ENCODE measurements at places on chromosomes 1 and 21.

DNA sequence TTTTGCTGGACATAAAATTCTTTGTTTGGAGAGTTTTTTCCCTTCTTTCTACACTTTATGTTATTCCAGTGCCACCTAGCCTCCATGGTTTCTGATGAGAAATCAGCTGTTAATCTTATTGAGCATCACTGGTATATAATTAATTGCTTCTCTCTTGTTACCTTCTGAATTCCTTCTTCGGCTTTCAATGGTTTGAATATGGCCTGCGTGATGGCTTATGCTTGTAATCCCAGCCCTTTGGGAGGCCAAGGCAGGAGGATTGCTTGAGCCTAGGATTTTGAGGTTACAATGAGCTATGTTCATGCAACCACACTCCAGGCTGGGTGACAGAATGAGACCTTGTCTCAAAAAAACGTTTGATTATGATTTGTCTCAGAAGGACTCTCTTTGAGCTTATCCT, 13.0 kb upstream of the CNIH4 start:
- DNase-seq, result no peak

DNA sequence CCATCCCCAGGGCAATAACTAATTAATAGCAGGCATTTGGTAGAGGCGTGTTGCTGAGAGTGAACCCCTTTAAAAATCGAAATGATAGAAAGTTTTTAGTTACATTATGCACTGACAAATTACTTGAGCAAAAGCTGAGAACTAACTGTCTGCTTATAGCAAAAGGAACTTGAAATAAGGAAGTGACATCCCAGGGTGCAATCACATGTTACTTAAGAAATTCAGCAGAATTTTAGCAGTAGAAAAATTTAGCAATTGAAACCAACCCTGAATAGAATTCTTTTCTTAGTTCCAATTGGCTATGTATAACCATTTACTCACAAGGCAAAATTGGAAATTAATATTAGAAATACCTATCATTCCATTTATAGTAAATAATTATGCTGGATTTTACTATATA, 139.5 kb upstream of the SAMSN1 start:
- DNase-seq, result no peak

- no peak for DNase-seq
These were observed 23.7 kb downstream of the SNX27 start for GRCh38 chr1:151635479-151636072.

GRCh38 chr1:7401814-7402547, 369.1 kb upstream of the VAMP3 start:
- DNase-seq, result no peak

GRCh38 chr1:117389284-117389683, 22.0 kb downstream of the MAN1A2 start:
- DNase-seq, result no peak

- no peak for DNase-seq
These were observed 917 bp downstream of the STX12 start for GRCh38 chr1:27773826-27774445.

DNA sequence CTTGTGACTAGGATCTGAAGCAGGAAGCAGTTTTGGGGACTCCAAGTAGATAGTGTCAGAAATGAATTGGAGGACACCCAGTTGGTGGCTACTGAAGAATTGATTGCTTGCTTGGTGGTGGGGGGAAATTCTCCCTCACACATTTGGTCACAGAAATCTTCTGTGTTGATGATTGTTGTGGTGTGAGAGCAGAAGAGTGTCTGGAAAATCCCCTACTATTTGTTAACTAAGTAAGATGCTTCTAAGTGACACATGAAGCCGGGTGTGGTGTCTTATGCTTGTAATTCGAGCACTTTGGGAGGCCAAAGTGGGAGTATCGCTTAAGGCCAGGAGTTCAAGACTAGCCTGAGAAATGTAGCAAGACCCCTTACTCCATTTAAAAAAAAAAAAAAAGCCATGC, 22.5 kb upstream of the IPP start:
- no peak for DNase-seq

DNA sequence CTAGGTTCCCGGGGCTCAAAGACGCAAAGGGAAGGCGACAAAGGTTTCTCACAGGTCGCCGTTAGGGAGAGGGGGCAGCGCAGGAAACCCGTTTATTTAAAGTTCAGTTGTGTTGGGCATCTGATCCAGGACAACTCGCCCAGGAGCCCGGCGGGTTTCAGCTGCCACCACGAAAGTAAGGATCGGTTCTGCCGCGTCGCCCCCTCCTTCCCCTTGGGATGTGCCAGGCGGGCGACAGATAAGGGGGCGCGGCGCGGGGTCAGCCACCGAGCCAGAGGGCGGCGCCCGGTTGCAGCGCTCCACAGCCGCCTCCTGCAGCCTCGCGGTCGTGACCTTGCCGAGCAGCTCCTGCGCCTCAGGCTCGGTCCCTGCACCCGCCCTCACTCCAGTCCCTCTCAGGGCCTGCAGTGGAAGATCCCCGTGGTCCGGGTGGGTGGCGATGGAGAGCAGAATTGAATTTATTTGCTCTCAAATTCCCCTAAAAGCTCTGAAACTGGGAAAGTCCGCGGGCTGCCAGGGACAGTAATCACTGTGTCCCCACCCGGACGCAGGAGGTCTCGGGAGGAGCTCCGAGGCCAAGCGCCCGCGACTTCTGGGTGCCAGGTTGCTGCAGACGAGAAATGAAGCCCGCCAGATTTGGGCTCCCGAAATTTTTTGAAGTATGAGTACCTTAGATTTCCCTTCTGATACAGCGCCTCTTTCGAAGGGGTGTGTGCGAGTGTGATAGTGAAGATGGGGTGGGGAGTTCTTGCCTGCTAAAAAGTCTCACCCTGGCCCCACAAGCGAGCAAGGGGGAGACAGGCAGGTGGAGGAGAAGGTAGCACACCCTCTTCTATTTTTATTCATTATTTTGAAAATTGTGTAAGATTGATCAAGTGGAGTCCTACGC, 28.4 kb upstream of the NFIA start:
- peak; percentile 69 for DNase-seq

- no peak for DNase-seq
These were observed 35.6 kb downstream of the NUF2 start for GRCh38 chr1:163357378-163357777.

DNA sequence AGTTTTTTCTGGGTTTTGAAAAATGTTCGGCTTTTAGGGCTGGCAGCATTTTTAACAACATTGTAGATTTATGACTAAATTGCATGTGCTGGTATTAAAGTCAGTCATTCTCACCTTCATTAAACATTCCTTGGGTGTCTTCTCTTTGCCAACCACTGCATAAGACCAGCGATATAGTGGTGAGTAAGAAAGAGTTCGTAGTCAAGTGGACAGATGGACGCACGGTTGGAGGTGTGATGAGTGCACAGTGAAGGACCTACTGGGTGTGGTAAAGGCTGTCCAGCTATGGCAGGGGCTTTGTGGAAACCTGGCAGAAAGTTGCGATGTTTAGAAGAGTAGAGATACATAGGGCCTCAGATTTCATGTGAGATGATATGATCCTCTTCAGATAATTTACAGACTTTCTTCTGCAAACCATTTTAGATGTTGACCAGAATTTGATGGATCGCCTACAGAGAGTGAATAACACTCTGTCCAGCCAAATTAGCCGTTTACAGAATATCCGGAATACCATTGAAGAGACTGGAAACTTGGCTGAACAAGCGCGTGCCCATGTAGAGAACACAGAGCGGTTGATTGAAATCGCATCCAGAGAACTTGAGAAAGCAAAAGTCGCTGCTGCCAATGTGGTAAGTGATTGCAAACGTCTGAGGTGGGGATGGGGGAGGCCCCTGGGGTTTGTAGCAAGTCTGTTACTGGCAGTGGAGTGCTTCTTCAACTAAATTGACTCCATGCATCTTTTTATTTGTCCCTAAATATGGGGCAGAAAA, 56.0 kb upstream of the LAMC2 start:
- DNase-seq, result no peak

DNA sequence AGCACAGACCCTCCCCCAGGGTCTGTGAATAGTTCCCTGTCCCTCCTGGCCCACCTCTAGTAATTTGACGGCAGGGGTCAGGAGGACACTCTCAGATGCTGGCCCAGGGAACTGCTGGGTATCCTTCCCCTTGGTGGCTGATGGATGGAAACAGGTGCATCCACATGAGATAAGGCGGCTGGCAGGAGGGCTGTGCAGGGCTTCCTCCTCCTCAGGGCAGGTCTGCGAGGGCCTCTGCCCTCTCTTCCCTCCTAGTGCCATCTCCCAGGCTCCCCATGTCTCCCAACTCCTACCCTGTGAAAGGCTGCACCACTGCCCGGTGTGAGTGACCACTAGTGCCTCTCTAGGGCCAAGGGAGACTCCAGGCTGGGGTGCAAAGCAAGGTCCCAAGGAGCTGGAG, 123.9 kb downstream of the GLIS1 start:
- DNase-seq, result peak; percentile 7

- no peak for DNase-seq
These were observed 45.1 kb downstream of the PDPN start for GRCh38 chr1:13628711-13629110.

- DNase-seq, result no peak
These were observed 1.7 kb downstream of the CFAP74 start for GRCh38 chr1:2001773-2002411.

GRCh38 chr1:170369000-170369399, 163.0 kb upstream of the GORAB start:
- no peak for DNase-seq

DNA sequence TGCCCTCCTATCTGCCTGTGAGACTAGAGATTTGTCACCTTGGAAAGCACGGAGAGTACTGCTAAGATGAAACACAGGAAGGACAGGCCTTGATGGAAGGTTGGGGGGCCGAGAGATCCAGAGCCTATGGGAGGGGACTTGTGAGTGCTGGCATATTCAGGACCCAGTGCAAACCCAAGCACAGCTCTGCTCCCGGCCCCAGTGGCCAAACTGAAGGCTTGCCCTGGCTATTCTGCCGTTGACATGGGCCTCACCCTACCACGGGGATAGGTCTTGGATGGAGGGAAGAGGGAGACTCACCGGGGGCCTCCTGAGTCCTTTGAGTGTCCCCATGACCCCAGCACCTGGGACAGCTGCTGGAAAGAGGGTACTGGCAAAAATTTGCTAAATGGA, 4.6 kb upstream of the EVA1B start:
- no peak for DNase-seq

- DNase-seq, result no peak
These were observed 367 bp downstream of the WNT2B start for GRCh38 chr1:112509005-112509659.

- DNase-seq, result no peak
These were observed 24.4 kb downstream of the SNAP47 start for GRCh38 chr1:227759341-227760300.

DNA sequence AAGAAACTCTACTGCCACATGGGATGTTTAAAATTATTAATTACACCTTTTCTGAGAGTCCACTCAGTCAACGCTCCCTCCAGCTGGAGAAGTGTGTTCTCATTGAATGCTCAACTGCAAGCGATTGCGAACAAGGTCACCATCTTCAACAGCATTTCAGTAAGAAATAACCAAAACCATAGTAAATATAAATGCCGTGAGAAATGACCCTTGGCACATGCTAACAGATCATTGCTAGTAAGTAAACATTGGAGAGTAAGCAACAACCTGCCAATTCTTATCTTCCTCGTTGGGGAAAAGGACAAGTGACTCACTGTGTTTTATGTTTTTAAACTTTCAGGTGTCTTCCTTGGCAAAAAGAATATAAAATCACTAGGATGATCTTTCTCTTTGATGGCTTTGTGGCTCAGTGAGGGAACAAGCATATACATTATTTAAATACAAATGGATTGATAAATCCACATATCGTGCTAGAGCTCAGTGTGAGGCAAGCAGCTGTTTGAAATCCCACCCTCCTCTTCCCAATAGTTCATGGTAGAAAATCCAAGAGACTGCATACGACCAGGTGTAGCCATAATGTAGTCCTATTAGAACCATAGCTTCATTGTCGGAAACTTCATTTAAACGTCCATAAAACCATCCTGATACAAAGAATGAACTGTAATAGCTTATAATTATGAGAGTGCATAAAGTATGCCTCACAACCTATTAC, 214.6 kb downstream of the GRIK1 start:
- DNase-seq, result no peak

GRCh38 chr1:175840787-175841186, 97.4 kb upstream of the TNR start:
- DNase-seq, result no peak

DNA sequence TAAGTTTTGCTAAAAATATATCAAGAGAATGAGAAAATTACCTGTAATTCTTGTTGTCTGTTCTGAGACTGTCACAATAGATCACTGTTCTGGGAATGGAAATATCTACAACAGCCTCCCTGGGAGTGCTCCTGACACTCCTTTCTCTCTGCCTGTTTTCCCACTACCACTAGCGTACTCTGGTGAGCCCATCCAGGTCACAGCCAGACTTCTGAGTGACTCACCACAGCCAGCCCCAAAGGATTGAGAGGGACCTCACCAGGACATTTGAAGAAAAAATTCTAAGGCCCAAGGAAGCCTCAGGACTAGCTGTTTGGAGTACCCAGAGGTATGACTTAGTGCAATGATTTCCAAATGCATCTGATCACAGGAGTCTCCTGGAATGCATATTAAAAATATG, 39.0 kb upstream of the TADA1 start:
- no peak for DNase-seq

DNA sequence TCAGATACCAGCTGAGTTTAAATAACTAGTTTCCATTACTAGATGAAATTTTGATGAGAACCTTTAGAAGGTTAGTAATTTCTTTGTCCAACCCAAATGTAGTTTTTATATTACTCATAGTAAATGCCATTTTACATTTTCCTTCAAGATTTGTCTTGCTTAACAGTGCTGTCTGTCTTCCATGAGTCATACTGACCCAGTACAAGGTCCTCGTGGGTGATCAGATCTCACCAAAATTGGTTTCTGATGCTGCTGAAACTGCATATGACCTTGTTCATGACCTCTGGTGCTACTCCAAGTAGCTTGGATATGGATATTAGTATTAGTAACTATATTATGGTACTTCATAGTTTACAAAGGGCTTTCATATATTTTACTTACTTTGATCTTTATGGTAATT, 207.1 kb downstream of the RYR2 start:
- DNase-seq, result no peak

DNA sequence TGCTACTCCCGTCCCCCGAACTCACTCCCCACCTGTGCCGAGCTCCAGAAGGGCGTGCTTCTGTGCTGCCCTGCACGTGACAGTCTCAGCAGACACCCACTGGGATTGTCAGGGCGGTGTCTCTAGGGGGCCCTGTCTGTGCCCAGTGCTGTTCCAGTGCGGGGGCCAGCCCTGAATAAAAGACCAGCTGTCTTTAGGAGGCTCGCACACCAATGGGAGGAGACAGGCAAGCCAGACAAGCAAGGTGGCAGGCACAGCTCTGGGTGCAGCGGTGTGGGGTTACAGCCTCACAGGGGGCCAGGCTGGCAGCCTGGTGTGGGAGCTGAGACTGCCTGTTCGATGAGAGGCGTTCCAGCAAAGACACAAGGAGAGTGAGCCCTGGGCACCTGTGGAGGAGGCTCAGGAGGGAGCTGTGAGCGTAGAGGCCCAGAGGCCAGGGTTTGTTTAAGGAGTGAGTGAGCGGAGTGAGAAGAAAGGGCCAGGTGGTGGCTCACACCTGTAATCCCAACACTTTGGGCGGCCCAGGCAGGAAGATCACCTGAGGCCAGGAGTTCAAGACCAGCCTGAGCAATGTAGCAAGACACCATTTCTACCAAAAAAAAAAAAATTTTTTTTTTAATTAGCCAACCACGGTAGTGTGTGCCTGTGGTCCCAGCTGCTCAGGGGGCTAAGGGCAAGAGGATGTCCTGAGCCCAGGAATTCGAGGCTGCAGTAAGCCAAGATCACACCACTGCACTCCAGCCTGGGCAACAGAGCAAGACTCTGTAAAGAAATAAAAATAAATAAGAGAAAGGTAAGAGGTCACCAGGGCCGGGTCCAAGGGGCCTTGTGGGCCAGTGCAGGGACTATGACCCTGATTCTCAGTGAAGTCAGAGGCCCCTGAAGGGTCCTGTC, 48.2 kb upstream of the ARHGEF16 start:
- no peak for DNase-seq

- no peak for DNase-seq
These were observed 1.7 kb upstream of the AIRE start for GRCh38 chr21:44283948-44284347.

Measured in testis (tissue), 5 donors.